ENCODE measurements at places on chromosomes 7 and 10.
A peak's percentile ranks its signal among the peaks of the same experiment; 100 is the strongest.

DNA sequence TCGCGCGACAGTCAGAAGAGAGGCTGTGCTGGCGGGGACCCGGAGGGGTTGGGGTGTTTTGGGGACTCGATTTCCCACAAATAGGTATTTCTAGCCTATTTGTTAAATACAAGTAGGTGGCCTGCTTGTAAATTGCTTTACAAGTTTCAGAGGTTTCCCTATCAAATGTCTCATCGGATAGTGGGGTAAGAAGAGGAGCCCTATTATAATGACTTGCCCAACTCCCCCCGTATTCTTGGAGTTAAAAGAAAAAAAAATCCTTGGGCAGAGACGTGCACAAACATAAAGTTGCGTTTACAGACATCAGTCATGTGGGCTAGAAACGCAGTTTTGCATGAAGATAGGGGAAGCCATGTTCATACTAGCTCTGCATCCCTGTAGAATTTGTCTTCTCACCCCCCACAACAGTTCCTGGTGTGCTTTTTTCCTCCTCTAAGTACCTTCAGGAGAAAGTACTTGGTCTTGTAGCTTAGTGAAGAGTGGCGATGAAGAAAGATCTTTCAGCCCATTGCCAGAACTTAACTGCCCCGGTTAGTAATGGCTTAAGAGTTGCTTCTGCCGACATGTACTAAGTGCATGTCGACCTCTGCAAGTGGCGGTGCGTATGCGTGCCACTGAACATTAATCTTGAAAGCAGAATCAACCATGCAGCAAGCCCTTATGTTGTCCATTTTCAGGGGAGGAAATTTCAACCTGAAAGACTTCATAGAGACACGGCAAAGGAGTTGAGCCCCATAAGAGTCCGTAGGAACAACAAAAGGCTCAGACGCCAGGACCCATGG, 832 bp upstream of the TIAL1 start:
- H3K27me3 ChIP-seq: no peaks in the 10 kb centered on the region
- peak overlapping the region; percentile 96 for H3K27ac ChIP-seq
- H3K4me1 ChIP-seq: peaks cover 23% of the 10 kb centered on the region
- no peaks in the 10 kb centered on the region for H3K36me3 ChIP-seq

- H3K27me3 ChIP-seq: no peaks in the 10 kb centered on the region
- H3K36me3 ChIP-seq: no peaks in the 10 kb centered on the region
- H3K4me3 ChIP-seq: no peak overlapping the region
- H3K27ac ChIP-seq: no peak overlapping the region
Observed at GRCh38 chr7:51949726-51950644, 633.4 kb upstream of the COBL start.

DNA sequence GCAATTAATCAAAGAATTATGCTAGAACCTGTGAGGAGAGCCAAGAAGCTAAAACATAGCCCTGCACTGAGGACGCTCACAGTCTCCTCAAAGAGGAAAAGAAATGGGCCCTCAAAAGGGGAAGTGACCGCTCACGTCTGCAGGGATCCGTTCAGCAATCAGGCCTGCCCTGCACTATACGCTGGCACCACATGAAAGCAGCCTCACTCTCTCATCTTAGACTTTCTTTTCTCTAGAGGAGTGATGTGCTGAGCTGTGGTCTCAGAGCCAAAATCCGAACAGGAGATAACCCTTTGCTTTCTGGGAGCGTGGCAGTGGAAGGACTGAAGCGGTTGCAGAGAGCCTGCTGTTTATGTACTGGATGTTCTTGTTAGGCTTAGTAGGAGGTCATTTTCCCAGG, 6.3 kb upstream of the IL2RA start:
- H3K4me3 ChIP-seq: peak overlapping the region; percentile 14
- no peaks in the 10 kb centered on the region for H3K36me3 ChIP-seq
- H3K27ac ChIP-seq: peak overlapping the region; percentile 60
- H3K4me1 ChIP-seq: peaks cover 65% of the 10 kb centered on the region
- DNase-seq: no peak

DNA sequence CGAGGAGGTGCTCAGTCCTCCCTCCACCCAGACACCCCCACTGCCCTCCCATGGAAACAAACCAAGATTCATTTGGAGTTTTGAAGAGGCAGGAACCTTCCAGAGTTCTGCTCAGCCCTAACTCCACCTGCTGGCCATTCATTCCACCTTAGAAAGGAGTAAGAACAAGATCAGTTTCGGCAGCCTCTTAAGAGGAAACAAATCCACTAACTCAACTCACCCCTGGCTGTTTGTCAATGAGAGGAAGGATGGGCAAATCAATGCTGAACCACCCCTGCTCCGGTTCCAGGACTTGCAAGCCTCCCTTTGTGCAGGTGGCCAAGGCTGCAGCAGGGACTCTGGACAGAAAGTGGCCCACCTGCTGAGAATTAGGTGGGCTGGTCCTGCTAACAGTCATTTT, 26.2 kb downstream of the CCDC3 start:
- no peak overlapping the region for H3K4me3 ChIP-seq
- no peaks in the 10 kb centered on the region for H3K36me3 ChIP-seq
- H3K27me3 ChIP-seq: no peaks in the 10 kb centered on the region
- no peaks in the 10 kb centered on the region for H3K4me1 ChIP-seq

GRCh38 chr10:48414160-48414559, 107.7 kb downstream of the MAPK8 start:
- no peak overlapping the region for H3K27ac ChIP-seq
- DNase-seq: no peak
- H3K36me3 ChIP-seq: peaks cover 13% of the 10 kb centered on the region

DNA sequence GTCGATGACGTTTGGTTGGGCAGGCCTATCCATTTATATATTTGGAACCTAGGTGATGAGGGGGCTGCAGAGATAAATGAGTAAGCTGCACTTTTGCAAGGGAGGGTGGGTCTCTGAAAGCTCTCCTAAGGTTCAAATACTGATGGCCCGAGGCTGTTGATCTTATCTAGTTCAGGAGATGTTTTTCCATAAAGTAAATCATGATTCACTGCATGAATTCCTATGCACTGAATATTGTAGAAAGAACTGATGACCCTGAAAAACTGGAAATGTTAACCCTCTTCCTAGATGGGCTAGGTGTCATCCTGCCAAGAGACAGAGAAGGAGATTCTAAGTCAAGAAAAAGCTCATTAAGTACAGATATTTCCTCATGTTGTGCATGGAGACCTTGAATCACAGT, 459.9 kb downstream of the PLXNA4 start:
- no peaks in the 10 kb centered on the region for H3K4me1 ChIP-seq
- H3K27me3 ChIP-seq: no peaks in the 10 kb centered on the region
- H3K27ac ChIP-seq: no peak overlapping the region

DNA sequence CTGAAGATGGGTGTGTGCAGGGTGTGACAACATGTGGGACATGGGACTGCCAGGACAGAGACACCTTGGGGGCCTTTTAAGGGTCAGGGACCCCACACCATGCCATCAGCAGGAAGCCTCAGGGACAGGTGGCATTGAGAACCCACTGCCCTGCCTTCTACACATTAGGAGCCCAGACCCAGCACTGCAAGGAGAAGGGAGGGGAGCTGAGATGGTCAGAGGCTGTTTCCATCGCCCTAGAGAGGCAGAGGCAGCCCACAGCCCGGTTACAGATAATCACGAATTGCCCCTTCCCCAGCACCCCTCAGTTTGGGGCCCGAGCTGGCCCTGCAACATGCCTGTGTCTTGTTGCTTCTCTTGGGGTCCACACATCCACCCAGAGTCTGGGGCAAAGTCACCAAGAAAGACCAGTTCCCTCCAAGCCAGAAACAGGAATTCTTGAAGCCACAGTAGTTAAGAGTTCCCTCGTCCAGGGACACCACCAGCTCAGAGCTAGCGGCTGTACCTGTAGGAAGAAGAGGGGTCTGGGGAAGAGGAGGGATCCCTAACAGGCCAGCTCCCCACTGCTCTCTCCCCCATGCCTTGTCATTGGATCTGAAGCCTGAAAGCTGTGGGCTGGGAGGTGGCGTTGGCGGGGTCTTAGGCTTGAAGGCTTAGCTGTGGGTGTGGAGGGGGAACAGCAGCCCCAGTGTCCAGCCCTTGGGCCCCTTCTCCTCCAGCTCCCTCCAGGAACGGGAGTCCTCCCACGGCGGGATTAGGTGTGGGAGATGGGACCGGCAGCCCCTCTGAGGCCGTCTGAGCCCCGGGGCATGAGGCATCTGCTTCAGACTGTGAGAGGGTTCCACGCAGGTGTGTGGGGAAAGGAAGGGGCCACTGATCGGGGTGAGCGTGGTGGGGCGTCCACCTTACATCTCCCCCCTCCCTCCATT, 44.8 kb upstream of the ELFN1 start:
- H3K36me3 ChIP-seq: no peaks in the 10 kb centered on the region

DNA sequence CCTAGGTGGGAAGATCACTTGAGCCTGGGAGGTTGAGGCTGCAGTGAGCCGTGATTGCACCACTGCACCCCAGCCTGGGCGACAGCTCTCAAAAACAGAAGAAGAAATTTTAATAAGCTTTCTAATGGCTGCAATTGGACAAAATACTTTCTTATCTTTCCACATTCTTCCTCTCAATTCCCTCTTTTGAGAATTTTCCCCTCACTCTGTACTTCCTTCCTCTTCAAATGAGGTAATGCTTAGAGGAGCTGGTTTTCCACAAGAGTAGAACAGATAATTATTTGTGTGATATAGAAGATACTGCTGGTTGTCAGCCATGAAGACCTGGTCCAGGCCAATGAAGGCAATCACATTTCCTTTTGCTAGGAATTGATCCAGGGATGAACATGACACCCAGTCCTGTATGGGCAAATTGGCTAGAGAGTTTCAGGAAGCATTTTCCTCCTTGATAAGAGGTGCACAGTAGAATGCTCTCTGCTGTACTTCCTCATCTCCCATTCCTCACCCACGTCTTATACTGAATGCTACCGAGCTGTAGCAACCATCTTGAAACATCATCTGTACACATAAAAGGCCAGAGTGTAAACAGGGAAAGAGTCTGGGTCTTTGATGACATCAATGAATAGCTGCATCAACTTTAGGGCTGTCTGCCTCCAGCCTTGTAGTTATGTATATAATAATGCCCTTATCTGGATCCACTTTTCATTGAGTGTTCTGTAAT, 103.9 kb downstream of the CDK6 start:
- no peak overlapping the region for H3K27ac ChIP-seq
- no peaks in the 10 kb centered on the region for H3K27me3 ChIP-seq
- H3K4me1 ChIP-seq: no peaks in the 10 kb centered on the region
- H3K36me3 ChIP-seq: no peaks in the 10 kb centered on the region

DNA sequence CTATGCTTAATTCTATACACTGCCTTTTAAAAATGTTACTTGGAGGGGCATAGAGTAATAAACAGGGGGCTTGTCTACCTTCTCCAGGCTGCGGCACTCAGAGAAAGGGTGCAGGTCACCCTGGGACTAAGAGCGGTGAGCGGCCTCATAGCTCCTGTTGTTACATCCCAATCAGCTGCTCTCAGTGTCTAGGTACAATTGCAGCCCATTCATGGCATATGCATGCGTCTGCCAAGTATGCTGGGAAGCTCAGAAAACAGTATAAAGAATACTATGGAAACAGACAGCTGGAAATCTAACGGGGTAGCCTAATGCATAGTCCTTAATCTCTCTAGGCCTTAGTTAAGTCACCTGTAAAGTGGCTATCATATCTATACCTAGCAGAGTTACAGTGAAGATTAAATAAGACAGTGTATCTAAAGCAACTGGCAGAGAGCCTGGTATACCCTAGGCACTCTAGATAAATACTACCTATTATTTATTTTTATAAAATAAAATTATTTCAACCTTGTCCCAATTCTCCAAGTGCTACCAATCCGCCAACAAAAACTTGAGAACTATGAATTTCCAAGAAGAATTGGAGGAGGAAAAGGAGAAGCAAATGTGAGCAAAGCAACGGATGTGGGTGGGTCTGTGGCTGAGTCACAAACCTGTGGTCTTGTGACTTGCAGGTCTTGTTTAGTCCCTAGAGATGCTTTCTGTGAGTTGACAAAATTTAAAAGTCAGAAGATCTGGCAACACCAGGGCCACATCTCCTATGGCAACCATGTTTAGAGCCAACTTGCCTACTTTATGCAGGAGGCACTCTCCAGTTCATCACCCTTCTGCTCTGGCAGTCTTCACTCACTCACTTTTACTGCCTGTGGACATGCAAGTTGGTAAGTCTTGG, 183.0 kb downstream of the RAPGEF5 start:
- no peaks in the 10 kb centered on the region for H3K36me3 ChIP-seq
- no peak overlapping the region for H3K27ac ChIP-seq
- H3K4me1 ChIP-seq: no peaks in the 10 kb centered on the region
- no peak for DNase-seq
- no peak overlapping the region for H3K4me3 ChIP-seq
- no peaks in the 10 kb centered on the region for H3K27me3 ChIP-seq

GRCh38 chr7:91248996-91249395, 15.2 kb upstream of the FZD1 start:
- no peaks in the 10 kb centered on the region for H3K4me1 ChIP-seq
- no peaks in the 10 kb centered on the region for H3K36me3 ChIP-seq
- no peak overlapping the region for H3K4me3 ChIP-seq
- no peak overlapping the region for H3K27ac ChIP-seq
- no peak for DNase-seq

GRCh38 chr10:69641261-69641980, 11.4 kb downstream of the FAM241B start:
- no peaks in the 10 kb centered on the region for H3K36me3 ChIP-seq
- no peaks in the 10 kb centered on the region for H3K4me1 ChIP-seq
- H3K4me3 ChIP-seq: no peak overlapping the region
- no peak overlapping the region for H3K27ac ChIP-seq
- peaks cover 2% of the 10 kb centered on the region for H3K27me3 ChIP-seq

- no peak overlapping the region for H3K4me3 ChIP-seq
- no peaks in the 10 kb centered on the region for H3K36me3 ChIP-seq
Observed at GRCh38 chr7:36013246-36014014, 139.6 kb upstream of the EEPD1 start.

- H3K4me3 ChIP-seq: no peak overlapping the region
- H3K4me1 ChIP-seq: no peaks in the 10 kb centered on the region
- DNase-seq: no peak
- H3K27me3 ChIP-seq: no peaks in the 10 kb centered on the region
Observed at GRCh38 chr10:13421382-13421917, 73.4 kb upstream of the SEPHS1 start.

DNA sequence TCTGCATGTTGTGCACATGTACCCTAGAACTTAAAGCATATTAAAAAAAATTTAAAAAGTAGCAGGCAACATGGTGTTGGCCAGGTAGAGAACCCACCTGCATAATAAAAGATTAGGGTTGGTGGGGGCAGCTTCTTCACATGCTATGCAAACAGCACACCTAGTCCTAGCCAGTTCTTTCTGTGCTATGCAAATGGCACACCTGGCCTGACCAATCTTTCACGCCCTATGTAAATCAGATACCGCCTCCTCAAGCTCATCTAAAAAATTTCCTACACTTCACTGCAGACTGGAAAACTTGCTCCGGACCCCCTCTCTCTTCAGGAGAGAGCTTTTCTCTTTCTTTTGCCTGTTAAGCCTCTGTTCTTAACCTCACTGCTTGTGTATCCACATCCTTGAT, 14.5 kb upstream of the PIP start:
- H3K27me3 ChIP-seq: no peaks in the 10 kb centered on the region
- no peak overlapping the region for H3K4me3 ChIP-seq
- H3K36me3 ChIP-seq: no peaks in the 10 kb centered on the region
- DNase-seq: no peak
- no peaks in the 10 kb centered on the region for H3K4me1 ChIP-seq
- no peak overlapping the region for H3K27ac ChIP-seq

All from effector memory CD4-positive, alpha-beta T cell (primary cell).